A549 treated with dexamethasone at 1 μM for 4 hours (cell line): ENCODE measurements at places on chromosomes 4 and X. TPM values are rescaled to one million over a fixed set of nuclear protein-coding genes. Genes with fewer than 3 reads are reported as not detected.

The PRICKLE3 gene
- total RNA-seq = 9.9 to 17.2 TPM (median 16.5 TPM) in 5 replicates

The NEIL3 gene
- total RNA-seq = 6.8 to 9.2 TPM (median 8.9 TPM) in 5 replicates

The MTNR1A gene
- 0.38 to 0.88 TPM (median 0.58 TPM) in 5 replicates for total RNA-seq

The XPNPEP2 gene
- total RNA-seq = not detected in 5 replicates

The S100P gene
- 89.2 to 107 TPM (median 90.8 TPM) in 5 replicates for total RNA-seq

The ZNF518B gene
- 2.9 to 5.4 TPM (median 4.0 TPM) in 5 replicates for total RNA-seq
